ENCODE measurements at places on chromosomes 6 and 20. TPM values are rescaled to one million over a fixed set of nuclear protein-coding genes. Genes with fewer than 3 reads are reported as not detected.

COL9A3 gene
- total RNA-seq, result 2.7 TPM

SLC2A10 gene
- total RNA-seq, result 24.9 TPM

KIF25 gene
- total RNA-seq, result not detected

PRDM1 gene
- 0.40 TPM for total RNA-seq

Data from Calu3 (cell line).